HT-29 (cell line): ENCODE measurements at places on chromosomes 5 and 9.

- peak; percentile 76 for DNase-seq
These were observed 57.2 kb downstream of the COL5A1 start for GRCh38 chr9:134698587-134699342.

DNA sequence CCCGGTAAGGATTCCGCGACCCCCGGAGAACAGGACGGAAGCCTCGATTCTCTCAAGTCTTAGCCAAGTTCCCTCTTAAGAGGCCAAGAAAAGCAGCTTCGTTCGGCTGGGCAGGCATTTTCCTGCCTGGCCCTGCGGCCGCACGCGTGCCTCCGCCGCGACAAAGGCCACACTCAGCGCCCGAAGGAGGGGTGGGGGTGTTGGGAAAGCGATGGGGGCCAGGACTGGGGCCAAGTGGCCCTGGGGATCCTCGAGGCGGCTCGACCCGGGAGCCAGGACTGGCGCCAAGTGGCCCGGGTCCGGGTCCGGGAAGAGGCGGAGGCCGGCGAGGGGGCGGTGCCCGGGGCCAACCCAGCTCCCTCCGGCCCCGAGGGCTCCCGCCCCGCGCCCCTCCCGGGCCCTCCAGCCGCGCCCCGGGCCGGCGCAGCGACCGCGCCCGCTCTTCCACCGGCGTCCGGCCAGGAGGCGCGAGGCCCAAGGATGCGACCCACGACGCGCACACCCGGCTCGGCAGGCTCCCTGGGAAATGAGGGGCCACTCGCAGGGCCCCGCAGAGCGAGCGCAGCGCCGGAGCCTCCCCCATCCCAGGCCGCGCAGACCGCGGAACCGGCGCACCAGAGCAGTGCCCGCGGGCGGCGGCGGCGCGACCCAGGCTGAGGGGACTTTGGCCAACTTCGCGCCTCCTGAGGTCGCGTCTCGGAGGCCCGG, 756 bp downstream of the VAV2 start:
- DNase-seq: peak; percentile 4

DNA sequence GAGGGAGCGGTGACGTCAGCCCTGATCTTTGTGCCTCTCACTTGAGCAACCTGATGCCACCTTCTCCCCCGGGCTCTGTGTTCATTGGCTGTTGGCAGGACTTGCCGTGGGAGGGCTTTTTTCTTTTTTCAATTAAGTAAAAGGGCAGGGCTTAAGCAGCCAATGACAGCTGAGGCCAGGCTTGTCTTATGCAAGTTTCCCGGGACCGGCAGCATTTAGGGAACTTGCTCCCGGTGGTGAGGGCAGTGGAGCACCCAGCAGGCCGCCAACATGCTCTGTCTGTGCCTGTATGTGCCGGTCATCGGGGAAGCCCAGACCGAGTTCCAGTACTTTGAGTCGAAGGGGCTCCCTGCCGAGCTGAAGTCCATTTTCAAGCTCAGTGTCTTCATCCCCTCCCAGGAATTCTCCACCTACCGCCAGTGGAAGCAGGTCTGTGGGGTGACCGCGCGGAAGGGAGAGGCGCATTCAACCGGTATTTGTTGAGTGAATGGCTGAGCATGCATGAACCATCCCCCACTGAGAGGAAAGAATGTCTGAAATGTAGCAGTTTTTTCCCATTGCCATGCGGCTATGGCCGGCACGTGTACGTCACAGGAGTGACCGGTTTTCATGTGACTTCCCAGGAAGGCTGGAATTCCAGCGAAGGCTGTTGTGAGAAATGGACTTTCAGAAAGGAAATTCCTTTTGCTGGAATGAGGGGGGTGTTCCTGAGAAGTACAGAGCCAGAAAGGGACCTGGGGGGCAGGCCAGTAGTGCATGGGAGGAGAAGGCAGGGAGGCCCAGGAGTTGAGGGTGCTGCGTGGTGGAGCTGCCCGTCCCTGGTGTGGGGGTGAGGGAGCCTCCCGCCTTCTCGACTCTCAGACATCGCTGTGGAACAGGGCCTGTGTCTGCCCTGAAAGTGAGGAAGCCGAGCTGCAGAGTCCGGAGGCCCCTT, 29.0 kb downstream of the PTGES2 start:
- peak; percentile 97 for DNase-seq

DNA sequence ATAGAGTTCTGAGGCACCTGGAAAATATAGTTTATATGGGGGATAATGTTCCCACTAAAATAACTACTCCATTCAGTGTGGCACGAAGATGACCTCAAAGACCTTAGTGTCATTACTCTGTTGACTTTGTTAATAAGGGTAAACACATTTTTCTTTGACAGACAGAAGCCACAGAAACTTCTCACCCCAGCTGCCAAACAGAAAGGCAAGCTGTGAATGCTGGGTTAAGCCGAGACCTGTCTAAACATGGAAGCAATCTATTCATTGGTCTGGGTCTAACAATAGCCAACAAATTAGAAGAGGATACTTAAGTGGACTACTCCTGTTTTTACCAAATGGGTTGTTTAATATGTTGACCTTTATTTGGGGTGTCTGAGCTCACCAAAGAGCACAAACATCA, 171.4 kb downstream of the TLE1 start:
- DNase-seq: no peak

DNA sequence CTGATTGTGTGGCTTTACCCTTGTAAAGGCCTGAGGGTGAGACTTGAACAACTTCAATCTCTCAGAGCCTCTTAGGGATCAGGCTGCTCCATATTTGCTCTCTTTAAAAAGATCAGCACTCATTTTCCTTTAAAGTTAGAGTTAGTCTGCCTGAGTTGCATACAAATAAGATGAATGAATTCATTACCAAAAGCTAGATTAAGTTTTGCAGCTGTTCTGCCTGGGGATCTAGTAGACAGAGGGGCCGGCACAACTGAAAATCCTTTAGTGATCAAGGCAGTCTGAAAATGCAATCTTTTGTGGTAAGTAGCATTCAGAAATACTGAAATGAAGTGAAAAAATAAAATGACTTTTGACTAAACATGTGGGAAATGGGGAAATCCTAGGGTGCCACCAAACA, 264.0 kb downstream of the MAN2A1 start:
- no peak for DNase-seq

- DNase-seq: no peak
These were observed 50.4 kb upstream of the CKMT2 start for GRCh38 chr5:81182396-81183390.

- DNase-seq: no peak
These were observed 30.6 kb downstream of the ZNF169 start for GRCh38 chr9:94289691-94290090.

DNA sequence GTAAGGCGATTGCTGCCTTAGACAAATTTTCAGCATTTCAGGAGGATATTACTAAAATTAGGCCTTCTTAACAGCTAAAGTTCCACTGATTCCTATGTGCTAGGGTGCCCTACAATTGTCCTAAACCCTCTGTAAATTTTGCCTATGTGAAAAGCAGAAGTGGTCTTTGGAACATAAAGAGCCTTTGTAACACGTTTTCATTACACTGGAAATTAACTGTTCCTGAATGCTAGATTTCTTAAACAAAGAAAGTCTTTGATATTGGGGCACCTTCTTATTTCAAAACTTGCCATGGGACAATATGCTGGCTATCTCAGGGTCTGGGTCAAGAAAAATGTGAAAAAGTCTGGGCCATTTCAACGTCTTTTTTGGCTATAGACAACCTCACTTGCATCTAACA, 60.4 kb upstream of the MOCS2 start:
- DNase-seq: no peak

DNA sequence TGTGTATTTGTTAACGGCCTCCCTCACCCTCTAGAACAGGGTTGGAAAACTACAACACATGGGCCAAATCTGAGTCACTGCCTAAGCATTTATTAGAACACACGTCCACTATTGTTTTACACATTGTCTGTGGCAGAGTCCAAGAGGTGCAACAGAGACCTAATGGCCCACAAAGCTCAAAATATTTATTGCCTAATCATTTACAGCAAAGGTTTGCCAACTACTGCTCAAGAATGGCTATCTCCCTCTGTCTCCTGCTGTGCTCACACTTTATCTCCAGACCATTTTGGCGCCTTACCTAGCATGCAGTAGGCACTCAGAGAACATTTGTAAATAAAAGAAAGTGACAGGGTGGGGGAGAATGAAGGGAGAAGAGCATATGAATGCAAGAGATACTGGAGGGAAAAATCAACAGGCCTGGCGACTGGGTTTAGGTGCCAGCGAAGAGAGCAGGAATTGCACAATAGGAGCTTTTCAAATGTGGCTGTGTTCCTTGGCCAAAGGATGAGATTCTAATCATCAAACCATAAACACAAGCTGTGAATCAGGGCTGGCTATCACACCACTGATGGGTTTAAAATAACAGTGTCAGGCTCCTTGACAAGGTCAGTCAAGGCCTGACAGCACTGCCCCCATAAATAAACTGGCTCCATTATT, 80.3 kb downstream of the EPB41L4A start:
- DNase-seq: no peak

DNA sequence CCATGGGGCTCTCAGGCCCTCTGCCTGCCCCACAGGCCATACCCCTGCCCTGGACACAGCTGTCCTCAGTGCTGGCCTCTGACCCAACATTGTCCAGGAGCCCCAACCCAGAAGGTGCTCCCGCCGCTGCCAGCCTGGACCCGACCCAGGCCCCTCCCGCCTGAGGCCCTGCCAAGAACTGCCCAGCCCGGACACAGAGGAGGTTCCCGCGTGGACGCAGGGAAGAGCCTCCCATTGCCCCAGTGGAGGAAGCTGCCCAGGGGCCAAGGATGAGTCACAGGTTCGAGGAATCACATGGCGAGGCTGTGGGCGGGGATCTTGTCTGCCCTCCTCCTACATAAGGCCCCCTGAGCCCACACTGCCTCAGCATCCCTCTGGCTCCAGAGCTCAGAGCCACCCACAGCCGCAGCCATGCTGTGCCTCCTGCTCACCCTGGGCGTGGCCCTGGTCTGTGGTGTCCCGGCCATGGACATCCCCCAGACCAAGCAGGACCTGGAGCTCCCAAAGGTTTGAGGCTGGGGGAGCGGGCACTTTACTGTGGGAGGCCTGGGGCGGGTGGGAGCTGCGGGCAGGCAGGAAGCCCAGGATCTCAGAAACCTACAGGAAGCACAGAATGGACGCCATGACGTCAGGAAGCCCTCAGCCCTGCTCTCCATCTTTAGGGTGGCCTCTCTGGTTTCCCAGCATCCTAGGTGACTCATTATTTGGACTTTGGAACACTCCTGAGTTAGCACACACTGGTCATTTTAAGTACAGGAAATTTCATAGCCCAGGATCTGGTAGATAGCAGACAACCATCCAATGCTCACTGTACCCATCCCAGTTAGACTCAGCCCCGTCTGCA, at the start of gene PAEP:
TSS of gene PAEP (plus strand) at position 366 of the 844 bp plus-strand sequence.
- DNase-seq: peak; percentile 4

GRCh38 chr9:83327323-83327722, 210.9 kb downstream of the FRMD3 start:
- DNase-seq: no peak

DNA sequence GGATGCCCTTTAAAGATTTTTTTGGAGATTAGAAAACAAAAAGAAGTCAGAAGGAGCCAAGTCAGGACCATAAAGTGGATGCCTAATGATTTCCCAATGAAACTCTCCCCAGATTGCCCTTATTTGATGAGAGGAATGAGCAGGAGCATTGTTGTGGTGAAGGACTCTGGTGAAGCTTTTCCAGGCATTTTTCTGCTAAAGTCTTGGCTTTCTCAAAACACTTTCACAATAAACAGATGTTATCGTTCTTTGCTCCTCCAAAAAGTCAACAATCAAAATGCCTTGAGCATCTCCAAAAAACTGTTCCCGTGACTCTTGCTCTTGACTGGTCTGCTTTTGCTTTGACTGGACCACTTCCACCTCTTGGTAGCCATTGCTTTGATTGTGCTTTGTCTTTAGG, 121.8 kb downstream of the CAAP1 start:
- no peak for DNase-seq

DNA sequence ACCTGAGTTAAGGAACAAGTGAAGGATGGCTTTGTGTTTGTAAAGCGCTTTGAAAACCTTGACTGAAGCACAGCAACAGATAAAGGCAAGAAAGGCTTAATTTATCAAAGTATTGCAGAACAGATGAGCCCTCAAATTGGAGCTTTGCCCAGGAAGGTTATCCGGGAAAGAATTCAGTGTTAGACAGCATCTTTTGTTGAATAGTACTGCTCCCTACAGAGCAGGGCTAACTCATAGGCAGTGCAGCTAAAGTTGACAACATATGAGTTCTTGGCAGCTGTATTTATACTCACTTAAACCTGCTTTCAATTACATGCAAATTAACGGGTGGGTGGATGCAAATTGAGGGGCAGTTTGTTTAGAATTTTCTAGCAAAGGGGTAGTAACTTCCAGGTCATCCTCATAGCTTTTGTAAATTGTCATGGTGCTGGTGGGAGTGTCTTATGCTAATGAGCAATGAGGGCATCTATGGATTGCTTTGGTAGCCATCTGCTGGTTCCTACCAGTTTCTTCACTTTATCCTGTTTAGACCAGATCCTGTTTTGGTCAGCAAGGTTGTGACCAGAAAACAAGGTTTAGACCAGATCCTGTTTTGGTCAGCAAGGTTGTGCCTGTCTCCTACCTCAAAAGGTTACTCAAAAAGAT, 105.8 kb downstream of the GDA start:
- no peak for DNase-seq

GRCh38 chr5:91077623-91078022, 305.5 kb downstream of the ARRDC3 start:
- no peak for DNase-seq

DNA sequence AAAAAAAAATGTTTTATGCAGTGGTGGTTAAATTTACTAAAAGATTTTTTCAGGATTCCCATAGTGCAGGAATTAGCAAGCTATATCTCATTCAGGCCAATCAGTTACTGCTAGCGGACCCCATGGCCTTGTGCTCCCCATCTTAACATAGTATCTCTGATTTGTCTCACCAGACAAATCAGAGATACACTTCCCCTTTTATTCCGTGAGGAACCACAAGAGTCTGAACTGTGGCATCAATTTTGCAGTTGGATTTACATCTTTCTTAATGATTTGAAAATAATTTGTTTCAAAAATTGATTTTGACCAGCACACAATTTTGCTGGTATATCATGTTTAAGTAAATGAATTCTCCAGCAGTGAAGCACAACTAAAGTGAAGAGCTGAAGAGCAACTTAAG, 17.9 kb downstream of the ITGA1 start:
- no peak for DNase-seq

GRCh38 chr9:127500862-127501261, 49.6 kb downstream of the LRSAM1 start:
- no peak for DNase-seq

DNA sequence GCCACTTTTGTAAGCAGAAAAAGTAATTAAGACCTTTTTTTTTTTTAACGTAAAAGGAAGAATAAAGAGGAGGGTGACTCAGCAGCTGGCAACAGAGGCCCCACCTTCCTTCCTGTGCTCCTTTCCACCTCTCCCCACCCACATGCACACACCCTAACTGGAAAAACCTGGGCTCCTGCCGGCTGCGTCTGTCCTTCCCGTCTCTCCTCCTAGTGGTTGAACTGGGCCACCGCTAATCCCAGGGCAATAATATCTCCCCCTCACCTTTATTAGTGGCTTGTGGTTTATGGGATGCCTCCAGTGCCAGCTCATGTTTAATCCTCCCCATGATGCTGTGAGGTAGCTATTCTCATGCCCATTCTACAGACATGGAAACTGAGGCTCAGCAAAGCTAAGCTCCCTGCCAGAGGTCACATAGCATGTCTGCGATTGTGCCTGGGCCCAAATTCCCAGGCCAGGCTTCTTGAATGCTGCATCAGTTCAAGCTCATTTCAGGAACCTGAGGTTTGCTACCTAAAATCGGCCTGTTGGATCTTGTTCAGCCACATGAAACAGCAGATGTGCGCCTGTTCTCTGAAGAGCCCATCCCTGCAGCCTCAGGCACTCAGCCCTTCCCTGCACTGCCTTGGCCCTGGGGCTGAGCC, 60.9 kb upstream of the IL17B start:
- peak; percentile 97 for DNase-seq
